Sciatic nerve (tissue), 2 donors: ENCODE measurements at places on chromosomes 5 and 9.
A peak's percentile ranks its signal among the peaks of the same experiment; 100 is the strongest.

- no peak for DNase-seq
Observed at GRCh38 chr5:151005187-151005949, 15.0 kb upstream of the GPX3 start.

- no peak for DNase-seq
Observed at GRCh38 chr5:23411200-23411599, 96.2 kb upstream of the PRDM9 start.

GRCh38 chr5:120749737-120750136, 285.6 kb downstream of the PRR16 start:
- DNase-seq, result no peak

DNA sequence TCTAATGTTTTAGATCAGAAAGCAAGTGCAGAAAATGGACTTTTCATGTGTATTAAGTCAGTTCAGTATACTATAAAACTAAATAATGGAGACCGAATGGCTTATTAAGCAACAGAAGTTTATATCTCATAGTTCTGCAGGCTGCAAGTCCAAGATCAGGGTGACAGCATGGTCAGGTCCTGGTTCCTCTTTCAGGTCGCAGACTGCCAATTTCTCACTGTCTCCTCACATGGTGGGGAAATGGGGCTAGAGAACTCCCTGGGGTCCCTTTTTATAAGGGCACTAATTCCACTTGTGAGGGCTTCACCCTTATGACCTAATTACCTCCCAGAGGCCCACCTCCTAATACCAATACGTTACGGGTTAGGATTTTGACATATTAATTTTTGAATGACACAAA, 48.7 kb downstream of the RICTOR start:
- DNase-seq, result no peak

- no peak for DNase-seq
Observed at GRCh38 chr5:96220610-96221390, 212.2 kb downstream of the PCSK1 start.

DNA sequence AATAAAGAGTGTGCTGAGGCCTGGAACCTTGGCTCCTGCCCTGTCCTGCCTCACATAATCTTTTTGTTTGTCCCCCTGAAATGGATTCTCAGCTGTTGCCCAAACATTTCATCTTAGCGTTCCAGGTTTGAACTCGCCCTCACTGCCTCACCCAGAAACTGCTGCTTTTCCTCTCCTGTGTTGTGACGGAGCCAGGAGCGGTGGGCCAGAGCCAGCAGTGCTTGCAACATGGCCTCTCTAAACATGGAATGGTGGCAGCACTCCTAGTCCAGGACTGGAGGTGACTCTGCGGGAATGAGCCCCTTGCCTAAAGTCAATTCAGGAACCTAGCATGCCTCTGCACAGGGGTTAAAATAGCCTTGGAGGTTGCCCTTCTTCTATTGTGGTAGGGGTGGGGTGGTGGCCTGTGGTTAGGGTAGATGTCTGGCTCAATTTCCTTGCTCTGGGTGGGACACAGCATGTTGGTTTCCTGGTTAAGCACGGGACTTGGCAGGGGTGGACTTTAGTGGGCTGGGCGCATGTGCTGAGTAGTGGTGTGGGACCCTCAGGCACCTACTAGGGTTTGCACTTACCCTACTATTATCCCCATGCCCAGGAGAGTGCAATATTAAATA, 101.6 kb downstream of the SLC25A46 start:
- no peak for DNase-seq

DNA sequence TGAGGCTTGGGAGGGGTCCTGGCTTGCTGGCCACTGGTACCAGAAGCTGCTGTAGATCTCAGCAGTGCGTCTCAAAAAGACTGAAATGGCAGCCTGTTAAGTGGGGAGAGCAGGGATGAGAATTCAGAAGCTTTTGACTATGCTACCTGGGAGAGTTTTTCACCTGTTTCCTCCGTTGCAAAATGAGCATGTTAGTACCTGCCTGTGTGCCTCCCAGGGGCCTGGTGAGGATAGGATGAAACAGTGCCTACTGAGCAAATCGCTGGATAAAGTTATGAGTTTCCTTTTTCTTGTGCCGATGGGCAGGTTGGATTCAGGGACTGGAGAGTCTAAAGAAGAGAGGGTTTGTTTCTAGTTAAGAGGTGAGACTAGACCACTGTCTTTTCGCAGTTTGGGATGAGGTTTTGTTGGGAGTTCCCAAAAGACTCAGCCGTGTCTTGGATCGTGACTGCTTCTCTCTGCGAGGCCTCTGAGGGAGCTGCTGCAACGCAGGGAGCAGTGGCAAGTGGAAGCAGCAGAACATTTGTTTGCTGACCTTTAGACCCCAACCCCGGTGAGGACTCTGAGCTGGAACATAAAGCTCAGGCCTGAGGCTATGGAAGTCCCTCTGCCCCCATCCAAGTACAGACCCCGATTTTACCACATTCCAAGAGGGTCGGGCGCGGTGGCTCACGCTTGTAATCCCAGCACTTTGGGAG, 1.4 kb downstream of the RALGPS1 start:
- DNase-seq, result no peak

- DNase-seq, result no peak
Observed at GRCh38 chr9:27425827-27426510, 98.1 kb upstream of the IFNK start.

DNA sequence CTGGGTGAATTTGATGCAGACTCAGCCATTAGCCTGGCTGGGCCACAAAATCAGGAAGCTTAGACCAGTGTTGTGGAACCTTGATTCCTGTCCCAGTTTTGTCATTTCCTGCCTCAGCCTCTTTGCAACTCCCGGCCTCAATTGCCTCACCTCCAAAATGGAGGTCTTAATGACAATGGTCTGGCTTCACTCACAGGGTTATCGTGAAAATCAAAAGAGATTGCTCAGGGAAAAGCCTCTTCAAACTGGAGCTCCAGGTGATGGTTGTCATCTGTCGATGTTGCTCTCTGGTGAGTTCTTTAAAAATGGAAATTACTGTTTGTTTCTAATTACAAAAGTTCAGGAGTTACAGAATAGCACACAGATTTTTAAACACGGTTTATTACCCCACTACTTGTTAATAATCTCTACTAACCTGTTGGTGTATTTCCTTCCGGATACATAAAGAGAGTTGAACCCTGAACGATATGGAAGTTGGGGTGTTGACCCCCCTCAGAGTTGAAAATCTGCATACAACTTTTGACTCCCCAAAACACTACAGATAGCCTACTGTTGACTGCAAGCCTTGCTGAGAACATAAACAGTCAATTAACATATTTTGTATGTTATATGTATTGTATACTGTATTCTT, 109.9 kb upstream of the CPEB4 start:
- no peak for DNase-seq

DNA sequence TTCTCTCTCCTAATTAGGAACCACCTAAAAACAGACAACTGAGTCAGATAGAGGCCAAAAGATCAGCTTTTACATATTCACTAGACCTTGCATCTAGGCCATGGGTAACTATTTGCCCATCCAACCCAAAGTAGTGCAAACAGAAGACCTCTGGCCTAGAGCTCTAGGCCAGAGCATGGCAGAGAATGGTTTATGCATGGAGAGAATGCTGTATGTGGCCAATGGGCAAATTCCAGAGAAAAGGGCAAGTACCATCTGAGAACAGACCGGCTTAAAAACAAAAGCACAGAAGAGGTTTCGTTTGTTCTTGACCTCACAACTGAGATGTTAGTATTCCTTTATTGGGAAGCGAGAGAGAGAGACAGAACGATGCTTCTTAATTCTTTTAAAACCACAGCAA, 151.7 kb upstream of the RFX3 start:
- no peak for DNase-seq

- DNase-seq, result no peak
Observed at GRCh38 chr9:34994260-34994899, 4.8 kb downstream of the DNAJB5 start.

DNA sequence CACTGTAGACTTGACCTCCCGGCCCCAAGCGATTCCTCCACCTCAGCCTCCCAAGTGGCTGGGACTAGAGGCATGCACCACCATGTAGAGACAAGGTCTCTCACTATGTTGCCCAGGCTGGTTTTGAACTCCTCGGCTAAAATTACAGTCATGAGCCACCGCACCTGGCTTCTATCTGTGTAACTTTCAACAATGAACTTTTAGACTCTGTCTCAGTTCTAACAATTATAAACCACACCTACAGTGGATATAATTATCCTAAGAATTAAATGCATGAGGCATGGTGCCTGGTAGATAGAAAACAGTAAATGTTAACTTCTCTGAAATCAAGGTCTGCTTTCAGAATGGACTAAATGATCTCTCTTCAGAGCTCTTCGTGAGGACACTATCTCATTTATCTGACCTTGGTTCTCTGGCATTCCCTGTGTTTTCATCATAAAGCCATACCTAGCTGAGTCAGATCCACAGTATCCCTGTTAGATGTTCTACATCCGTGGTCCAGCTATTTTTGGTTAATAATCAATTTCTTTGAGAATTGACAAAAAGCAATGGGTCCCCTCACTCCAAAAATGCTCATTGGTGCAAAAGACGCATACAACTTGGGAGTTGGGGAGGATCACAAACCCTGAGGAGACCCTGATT, 7.2 kb downstream of the HAVCR1 start:
- DNase-seq, result no peak

- no peak for DNase-seq
Observed at GRCh38 chr5:33631786-33632185, 191.0 kb downstream of the TARS1 start.

DNA sequence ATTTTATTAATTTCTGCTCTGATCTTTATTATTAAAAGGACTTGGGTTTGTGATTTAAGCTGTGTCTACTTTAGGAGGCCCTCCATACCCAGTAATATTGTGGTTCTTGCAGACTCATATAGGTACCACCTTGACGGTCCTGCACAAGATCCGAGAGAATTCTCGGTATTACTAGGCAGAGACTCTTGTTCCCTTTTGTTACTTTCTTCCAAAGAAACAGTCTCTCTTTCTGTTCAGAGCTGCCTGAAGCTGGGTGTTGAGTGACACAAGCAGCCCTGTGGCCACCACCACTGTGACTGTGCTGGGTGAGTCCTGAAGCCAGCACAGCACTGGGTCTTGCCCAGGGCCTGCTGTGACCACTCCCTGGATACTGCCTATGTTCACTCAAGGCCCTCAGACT, 666.6 kb downstream of the SEMA5A start:
- no peak for DNase-seq

GRCh38 chr5:136128481-136128880, 4.2 kb upstream of the SMAD5 start:
- no peak for DNase-seq

DNA sequence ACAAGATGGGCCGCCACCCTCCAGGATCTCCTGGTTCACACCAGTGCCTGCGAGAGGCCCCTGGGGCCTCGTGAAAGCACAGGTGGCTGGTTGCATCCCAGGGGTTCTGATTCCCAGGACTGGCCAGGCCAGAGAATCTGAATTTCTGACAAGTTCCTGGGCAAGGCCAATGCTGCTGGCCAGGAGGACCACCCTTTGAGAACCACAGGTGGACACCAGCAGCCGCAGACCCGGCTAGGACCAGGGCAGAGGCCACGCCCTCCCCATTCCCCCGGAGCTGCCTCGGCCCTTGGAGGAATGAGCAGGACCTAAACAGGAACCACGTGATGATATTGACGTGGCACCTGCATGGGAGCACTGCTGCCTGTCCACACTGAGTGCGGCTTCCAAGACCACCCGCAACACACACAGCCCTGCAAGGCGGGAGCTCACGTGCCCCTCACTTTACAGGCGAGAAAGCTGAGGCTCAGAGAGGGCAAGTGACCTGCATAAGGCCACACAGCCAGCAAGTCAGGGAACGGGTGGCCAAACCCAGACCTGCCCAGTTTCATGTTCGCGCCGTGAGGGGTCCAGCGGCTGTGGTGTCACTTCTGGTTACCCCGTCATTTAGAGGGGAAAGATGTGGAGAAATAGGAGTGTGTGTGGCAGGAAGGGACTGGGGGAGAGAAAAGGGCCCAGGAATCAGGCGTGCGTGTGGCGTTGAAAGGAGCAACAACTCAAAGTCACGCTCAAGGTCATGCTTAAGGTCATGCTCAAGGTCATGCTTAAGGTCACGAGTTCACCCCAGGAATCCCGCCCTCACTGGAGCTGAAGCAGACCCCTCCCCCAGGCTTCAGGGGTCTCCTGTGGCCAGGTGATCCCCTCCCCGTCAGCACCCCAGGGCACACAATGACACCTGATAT, 105.9 kb upstream of the IER5L start:
- peak; percentile 54 for DNase-seq

DNA sequence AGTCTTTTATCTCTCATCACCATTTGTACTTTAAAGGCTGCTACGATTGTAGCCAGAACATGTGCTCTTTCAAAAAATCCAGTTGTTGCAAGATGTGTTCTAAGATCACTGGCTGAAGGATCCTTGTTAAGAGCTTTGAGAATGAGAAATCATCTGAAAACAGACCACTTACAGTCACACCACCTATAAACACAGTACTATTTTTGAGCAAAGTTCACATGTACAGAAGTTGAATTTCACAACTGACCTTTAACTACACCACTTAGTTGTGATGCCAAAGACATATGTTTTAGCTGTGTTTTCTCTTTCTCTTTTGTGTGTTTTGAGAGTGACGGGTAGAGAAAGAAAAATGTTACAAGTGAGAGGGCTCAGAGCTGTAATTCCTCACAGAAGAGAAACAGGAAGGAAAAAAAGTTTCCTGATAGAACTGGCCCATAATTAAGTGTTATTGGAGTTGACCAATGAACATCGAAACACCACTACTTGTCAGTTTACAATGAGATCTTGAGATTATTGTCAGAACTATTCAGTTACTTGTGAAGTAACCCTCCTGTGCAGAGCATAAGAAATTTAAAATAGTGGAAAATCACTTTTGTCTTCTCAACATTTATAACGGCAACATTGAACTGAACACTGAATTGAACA, 245.4 kb downstream of the MLLT3 start:
- DNase-seq, result no peak

DNA sequence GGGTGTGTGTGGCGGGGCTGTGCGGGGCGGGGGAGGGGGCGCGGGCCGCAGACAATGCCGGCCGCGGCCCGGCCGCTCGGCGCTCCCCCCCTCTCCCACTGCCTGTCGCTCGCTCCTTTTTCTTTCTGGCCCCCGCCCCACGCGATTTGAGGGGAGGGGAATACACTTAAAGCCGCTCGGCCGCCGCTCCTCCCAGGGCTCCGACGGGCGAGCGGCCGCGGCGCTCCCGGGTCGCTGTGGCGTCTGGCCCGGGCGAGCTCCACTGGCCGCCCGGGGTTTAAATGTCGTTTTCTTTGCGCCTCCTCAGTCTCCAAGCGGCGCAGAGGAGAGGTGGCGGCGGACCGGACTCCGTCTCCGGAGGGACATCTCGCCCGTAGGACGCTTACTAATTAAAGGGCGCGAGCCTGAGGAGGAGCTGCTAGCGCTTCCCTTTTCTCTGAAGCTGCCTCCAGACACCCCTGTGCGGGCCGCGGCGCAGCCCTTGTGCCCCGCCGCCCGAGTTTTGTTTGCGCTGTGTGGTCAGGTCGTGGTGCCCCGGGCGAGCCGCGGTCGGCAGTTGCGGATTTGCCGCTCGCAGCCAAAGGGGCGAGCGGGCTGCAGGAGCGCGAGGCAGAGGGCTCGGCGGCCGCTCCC, 1.4 kb downstream of the ZSWIM6 start:
- peak; percentile 69 for DNase-seq

- no peak for DNase-seq
Observed at GRCh38 chr9:133684121-133684935, 48.2 kb downstream of the DBH start.

DNA sequence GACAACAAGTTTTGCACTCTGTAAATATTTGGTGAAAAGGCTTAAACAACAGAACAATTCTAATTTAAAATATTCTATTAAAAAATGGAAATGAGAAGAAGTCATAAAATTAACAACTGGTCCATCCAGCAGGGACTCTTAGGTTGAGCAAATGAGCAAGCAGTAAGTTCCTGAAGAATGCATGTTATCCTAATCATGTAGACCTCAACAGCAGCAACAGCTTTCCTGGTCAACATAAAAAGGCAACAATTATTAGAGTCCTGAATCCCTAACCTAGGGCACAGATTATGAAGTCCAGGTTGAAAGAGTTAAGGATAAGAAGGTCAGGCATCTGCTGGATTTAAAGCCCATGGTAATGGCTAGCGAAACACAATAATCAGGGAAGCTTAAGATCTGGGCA, 120.9 kb downstream of the SSBP2 start:
- no peak for DNase-seq
